ENCODE measurements at places on chromosomes 4 and X.

DNA sequence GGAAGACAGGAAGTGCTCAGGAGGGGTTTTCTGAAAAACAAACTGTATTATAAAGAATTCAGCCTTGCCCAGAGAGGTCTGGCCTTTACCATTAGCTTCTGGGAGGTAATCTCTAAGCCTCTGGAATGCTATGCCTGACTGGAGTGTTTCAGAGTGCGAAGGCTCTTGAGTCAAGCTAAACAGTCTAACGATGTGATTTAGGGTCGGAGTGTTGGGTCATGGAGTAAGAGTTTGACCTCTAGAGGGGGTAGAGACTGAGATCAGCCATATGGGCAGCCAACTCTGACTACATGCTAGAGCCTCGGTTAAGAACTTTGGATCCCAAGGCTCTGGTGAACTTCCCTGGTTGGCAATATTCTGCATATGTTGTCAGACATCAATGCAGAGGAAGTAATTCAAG lies 15.0 kb downstream of the BOD1L1 start:
- no peak for DNase-seq

GRCh38 chrX:46611658-46612362 lies 38.2 kb downstream of the CHST7 start:
- no peak for DNase-seq

DNA sequence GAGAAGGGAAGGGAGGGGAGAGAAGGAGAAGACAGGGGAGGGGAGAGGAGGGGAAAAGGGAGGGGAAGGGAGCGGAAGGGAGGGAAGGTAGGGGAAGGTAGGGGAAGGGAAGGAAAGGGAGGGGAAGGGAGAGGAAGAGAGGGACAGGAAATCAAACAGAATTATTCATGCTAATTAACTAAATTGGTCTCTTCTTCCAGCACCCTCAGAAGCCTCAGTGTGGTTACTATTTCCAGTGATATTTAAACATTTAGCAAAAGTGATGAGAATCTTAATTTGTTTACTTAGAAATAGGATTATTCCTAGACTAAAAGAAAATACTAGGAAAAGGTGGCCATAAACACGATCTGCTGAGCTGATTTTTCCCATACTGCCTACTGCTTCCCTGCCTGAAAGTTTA lies 193.1 kb upstream of the CPEB2 start:
- no peak for DNase-seq

GRCh38 chr4:30717208-30718020 lies 2.8 kb upstream of the PCDH7 start:
- DNase-seq = no peak

GRCh38 chr4:7417639-7418038 lies 17.1 kb downstream of the PSAPL1 start:
- DNase-seq = no peak

GRCh38 chr4:152620915-152621314 lies 58.9 kb downstream of the TMEM154 start:
- DNase-seq = no peak

DNA sequence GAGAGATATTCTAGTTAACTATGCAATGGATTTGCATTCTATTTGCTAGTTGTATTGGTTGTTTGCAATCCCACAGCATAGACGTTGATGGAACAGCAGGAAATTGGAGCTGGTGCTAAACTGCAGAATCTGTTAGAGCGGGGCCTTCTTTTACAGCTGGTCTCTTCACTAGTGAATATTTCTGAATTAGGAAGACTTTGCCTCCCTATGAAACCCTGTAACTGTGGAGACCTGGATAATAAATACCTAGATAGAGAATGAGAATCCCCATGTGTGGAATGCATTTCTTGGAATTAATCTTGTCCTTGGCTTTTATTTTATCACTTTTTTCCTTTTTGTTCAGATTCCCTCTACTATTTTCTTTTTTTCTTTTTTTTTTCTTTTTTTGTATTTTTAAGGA lies 109.7 kb downstream of the SHROOM3 start:
- no peak for DNase-seq

- no peak for DNase-seq
These were observed 18.5 kb downstream of the GC start for GRCh38 chr4:71765350-71765749.

DNA sequence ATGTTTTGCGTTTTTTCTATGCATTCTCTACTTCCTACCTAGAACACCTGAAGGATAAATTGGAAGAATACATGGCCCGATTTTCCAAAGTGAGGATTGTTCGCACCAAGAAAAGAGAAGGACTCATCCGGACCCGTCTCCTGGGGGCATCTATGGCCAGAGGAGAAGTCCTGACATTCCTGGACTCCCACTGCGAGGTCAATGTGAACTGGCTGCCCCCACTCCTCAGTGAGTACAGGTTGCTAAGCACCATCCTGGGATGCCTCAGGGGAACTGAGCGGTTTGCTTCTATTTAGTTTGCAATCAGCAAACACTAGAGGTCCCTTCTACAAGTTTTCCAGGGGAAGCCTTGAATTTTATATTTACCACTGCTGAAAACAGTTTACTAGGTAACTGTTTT lies 359.3 kb upstream of the GALNT7 start:
- no peak for DNase-seq

- no peak for DNase-seq
These were observed 330.2 kb upstream of the F9 start for GRCh38 chrX:139200346-139200745.

DNA sequence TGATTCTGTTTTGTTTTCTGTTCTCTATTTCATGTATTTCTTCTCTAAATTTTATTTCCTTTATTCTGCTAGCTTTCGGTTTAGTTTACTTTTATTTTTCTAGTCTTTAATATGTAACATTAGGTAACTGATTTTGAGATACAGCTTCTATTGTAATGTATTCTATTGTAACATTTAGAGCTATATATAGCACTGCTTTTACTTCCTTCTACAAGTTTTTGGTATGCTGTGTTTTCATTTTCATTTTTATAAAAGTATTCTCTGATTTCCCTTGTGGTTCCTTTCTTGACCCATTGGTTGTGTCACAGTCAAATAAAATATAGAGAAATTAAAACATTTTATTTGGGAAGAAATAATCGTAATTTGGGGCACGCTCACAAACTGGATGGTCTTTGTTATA lies 13.9 kb upstream of the CT47A1 start:
- no peak for DNase-seq

GRCh38 chr4:7222521-7222920 lies 30.2 kb downstream of the SORCS2 start:
- no peak for DNase-seq

GRCh38 chr4:102163404-102164140 lies 181.7 kb downstream of the SLC39A8 start:
- DNase-seq = no peak

GRCh38 chrX:14173873-14174272 lies 144.2 kb upstream of the GEMIN8 start:
- no peak for DNase-seq

GRCh38 chr4:15001248-15001868 lies 923 bp upstream of the CPEB2 start:
- DNase-seq = peak; percentile 54

DNA sequence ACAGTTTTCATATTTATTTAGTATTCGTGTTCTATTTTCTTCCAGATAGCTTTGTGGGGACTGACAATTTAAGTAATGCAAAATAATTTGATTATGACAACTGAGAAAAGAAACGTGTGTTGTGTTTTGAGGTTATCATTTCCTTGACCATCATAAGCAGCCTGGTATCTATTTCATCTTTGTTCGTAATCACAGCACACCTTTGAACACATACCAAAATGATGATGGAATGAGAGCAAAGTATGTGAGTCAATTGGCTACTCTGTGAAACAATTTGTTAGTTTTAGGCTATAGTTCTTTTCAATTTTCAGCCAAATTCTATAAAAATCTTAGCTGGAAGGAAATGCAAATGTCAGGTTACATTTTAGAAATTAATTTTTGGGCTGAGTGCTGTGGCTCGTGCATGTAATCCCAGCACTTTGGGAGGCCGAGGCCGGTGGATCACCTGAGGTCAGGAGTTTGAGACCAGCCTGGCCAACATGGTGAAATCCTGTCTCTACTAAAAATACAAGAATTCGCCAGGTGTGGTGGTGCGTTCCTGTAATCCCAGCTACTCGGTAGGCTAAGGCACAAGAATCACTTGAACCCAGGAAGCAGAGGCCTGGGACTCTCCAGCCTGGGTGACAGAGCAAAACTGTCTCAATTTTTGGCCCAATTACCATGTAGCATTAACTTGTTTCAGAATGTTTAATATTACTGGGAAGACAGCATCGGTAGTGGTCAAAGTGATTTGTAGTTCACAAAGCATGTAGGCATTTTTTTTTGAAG lies 1.1 kb upstream of the DUSP21 start:
- no peak for DNase-seq

DNA sequence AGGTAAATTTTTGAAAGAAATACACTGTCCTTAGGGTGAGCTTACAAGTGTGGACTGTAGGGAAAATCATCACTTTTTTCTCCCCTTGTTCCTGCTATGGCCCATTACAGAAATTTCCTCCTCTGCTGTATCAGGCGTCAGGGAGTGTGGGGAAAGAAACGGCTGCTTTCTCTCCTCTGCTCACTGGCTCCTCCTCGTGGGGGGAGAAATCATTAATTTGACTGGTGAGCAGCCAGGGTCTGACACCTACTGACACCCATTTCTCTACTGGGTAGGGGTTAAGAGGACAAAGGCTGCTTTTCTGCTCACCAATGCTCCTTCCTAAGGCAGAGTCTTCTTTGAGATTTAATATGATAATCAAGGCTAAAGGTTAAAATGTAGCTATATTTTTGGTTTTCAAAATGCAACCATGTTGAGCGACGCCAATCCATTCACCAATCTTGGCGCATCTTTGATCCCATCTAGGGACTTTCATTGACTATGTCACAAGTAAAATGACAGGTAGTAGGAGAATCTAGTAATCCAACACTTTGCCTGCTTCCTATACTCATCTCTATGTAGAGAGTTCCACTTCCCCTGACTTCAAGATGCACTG lies 25.1 kb downstream of the SETD7 start:
- DNase-seq = peak; percentile 65

DNA sequence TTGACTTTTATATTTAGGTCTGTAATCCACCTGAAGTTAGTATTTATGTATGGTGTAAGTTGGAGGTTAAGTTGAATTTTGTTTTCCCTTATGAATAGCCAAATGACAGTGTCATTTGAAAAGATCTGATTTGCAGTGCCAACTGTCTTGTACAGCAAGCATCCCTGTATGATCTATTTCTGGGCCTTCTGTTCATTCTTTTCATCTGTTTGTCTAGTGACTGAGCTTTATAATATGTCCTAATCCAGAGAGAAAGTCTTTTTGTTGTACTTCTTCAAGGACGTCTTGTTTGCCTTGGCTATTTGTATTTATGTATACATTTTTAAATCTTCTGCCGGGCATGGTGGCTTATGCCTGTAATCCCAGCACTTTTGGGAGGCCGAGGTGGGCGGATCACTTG lies 39.6 kb downstream of the CDKL5 start:
- DNase-seq = no peak

GRCh38 chr4:147933316-147933715 lies 201.4 kb downstream of the ARHGAP10 start:
- no peak for DNase-seq

GRCh38 chr4:123306769-123307168 lies 89.8 kb upstream of the SPRY1 start:
- DNase-seq = no peak

DNA sequence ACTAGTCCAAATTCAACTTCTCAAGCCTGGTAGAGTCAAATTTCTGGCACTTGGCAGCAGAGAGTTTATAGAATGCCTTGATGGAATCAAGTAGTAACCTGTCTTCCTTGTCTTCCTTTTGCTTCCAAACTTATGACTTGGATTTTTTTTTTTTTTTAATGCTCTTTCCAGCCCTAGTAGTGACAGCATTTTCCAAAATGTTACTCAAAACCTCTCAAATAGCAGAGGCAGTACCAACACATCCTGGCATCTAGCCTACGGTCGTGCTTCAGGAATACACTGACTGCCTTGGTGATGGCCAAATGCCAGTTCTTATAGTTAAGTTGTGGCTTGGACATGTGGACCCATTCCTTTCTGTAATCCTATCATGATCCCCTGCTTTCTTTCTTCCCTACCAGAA lies 46.0 kb downstream of the GALNT7 start:
- no peak for DNase-seq

GRCh38 chr4:158238575-158238974 lies 28.3 kb downstream of the TMEM144 start:
- DNase-seq = no peak

GRCh38 chr4:156672492-156673305 lies 298.9 kb downstream of the PDGFC start:
- no peak for DNase-seq

GRCh38 chrX:15749642-15750610 lies 11.9 kb downstream of the CA5B start:
- DNase-seq = no peak

GRCh38 chr4:114694770-114695169 lies 96.2 kb downstream of the UGT8 start:
- DNase-seq = no peak

DNA sequence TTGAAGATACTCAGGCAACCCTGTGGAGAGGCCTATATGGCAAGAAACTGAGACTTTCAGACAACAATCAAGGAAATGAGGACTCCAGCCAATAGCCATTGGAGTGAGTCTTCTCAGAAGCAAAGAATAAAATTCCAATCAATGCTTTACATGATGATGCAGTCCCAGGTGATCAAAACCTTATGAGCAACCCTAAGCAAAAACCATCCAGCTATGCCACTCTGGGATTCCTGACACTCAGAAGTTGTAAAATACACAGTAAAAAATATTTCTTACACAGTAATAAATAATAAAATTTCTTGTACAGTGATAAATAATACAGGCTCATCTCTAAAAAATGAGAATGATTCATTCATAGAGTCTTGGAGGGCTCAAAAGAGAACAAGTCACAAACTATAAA lies 150.6 kb downstream of the IL15 start:
- no peak for DNase-seq

DNA sequence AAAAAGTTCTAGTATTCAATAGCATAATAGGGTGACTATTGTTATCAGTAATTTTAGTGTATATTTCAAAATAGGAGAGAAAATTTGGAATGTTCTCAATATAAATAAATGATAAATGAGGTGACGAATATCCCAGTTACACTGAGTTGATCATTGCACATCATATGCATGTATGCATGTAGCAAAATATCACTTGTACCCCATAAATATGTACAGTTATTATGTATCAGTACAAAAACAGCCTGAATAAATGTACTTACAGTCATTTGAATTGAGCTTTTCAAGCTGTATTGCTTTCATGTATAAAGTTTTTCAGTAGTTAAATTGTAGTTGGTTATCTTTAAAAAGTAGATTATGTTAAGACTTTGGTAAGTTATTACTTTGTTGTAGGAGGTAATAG lies 12.6 kb downstream of the CISD2 start:
- DNase-seq = no peak

GRCh38 chr4:168019921-168020320 lies 72.4 kb upstream of the ANXA10 start:
- DNase-seq = no peak

- no peak for DNase-seq
These were observed 174.4 kb downstream of the FHIP1A start for GRCh38 chr4:151583157-151583914.

DNA sequence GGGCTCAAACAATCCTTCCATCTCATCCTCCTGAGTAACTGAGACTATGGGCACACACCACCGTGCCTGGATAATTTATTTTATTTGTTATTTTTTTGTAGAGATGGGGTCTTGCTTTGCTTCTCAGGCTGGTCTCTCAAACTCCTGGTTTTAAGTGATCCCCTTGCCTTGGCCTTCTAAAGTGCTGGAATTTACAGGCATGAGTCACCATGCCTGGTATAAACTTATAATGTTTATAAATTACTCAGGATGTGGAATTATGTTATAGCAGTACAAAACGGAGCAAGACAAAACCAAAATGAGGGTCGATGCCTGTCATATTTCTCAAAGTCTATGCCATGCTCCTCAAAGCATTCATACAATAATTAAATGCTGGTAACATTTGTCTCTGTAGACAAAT lies 29.8 kb upstream of the TEX13C start:
- no peak for DNase-seq

GRCh38 chr4:107996949-107997788 lies 7.5 kb downstream of the HADH start:
- no peak for DNase-seq

Data from pancreas (tissue), 10 donors.